ENCODE measurements at places on chromosomes 5 and 9.
A peak's percentile ranks its signal among the peaks of the same experiment; 100 is the strongest.

- DNase-seq: no peak
These were observed 136.6 kb downstream of the PAX5 start for GRCh38 chr9:36897478-36897877.

- DNase-seq: no peak
These were observed 503.0 kb downstream of the SPATA31D1 start for GRCh38 chr9:82491604-82492003.

DNA sequence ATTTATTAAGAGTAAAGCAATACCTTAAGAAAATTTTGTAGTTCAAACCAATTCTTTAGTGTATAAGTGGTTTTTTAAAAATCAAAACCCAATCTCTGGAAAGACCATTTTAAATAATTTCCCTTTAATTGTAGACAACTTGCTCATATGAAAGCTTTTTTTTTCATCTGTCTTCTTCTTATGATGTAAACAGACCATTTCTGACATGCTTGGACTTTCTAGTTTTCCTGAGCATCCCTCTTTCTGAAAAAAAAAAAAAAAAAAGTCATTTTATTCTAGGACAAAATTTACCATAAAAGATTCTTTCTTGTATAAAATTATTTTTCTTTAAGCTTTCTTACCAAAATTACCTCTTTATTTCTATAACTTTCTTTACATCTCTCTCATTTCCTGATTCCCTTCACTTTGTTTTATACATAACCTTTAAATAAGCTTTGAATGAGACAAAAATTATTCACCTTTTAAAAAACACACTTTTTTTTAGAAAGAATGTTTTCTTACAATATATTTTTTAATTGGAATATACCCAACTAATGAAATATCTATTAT is 67.5 kb downstream of the COL15A1 start:
- no peak for DNase-seq

- DNase-seq: no peak
These were observed 135.2 kb downstream of the RXRA start for GRCh38 chr9:134461426-134461982.

GRCh38 chr5:180294913-180295555 is 3.2 kb upstream of the MAPK9 start:
- no peak for DNase-seq

DNA sequence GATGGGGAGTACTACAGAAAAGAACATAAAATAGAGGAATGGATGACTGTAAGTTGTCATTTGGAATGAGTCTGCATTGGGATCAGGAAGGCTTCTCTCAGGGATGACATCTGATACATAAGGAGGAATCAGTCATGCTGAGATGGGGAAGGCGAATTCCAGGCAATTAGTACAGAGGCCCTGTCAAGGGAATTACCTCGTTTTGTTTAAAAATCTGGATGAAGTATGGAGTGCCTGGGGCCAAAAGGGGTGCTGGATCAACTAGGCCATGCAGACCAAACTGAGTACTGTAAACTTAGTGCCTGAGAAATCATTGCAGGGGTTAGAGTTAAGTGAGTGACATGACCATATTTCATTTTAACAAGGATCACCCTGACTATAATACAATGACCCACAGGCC is 30.5 kb downstream of the JAKMIP2 start:
- no peak for DNase-seq

GRCh38 chr5:98163796-98164493 is 609.5 kb upstream of the RGMB start:
- no peak for DNase-seq

GRCh38 chr5:128234928-128235641 is 151.5 kb downstream of the SLC12A2 start:
- no peak for DNase-seq

DNA sequence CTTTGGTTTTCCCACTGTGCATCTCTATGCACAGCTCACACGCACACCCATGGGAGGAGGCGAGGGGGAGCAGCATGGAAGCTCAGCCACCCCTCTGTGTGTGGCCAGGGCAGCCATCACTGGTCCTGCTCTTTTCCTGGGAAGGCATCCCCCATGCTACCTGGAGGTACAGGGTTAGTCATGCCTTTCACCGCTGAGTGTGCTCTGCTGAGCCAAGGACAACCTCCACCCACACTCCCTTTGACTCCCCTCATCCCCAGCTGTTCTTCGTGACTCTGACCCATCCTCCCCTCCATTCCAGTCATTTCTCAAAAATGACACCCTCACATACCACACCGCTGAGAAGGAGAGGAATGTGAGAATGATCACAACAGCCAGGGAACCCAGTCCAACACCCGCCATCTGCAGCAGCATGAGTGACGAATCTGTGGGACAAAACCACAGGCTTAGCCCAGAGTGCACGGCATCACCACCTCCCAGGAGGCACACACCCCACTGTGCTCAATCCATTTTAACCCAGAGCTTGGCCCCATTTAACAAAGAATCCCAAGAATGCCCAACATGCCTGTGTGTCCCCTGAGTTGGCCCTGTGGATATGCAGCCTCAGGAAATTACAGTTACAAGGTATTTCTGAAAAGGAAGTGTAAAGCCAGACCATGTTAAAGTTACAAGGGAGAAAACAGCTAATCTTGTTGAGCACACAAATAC is 133.4 kb downstream of the SUSD1 start:
- no peak for DNase-seq

- DNase-seq: no peak
These were observed 191.5 kb downstream of the ZNF608 start for GRCh38 chr5:124554746-124555578.

GRCh38 chr5:518721-519120 is 5.5 kb downstream of the SLC9A3 start:
- no peak for DNase-seq

- no peak for DNase-seq
These were observed 155.4 kb downstream of the DTWD2 start for GRCh38 chr5:118832974-118833373.

GRCh38 chr9:19074836-19075235 is 25.6 kb downstream of the RRAGA start:
- DNase-seq: no peak

DNA sequence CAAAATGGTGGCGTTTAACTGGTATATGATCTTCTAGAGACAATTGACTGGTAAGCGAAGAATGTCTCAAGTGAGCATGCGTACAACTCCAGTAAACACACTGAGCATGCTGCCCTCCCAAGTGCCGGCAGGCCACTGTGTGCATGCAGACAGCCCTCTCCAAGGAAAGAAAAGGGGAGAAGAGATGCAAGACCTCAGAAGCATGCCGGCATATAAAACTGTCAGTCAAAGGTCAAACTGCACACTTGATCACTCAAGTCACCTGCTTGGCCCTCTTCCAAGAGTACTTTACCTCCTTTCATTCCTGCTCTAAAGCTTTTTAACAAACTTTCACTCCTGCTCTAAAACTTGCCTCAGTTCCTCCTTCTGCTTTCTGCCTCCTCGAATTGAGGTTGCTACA is 910.2 kb downstream of the TAF11L14 start:
- DNase-seq: no peak

DNA sequence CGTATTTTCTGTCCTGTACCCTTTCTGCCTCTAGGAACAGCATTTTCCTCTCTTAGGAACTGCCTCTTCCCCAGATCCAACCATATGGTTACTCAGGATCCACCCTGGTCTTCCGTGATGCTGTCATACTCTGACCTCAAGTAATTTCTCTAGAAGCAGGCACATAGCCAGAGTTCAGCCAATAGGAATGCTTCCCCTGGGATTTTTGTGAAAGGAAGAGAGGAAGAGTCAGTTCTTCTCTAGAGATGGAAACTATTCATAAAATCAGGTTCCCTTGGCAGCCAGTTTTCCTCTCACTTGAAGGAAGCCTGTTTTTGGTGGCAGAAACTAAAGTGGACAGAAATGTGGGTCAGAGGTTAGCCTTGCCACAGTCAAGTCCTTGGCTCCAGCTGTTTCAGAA is 400.1 kb upstream of the PCSK5 start:
- no peak for DNase-seq

DNA sequence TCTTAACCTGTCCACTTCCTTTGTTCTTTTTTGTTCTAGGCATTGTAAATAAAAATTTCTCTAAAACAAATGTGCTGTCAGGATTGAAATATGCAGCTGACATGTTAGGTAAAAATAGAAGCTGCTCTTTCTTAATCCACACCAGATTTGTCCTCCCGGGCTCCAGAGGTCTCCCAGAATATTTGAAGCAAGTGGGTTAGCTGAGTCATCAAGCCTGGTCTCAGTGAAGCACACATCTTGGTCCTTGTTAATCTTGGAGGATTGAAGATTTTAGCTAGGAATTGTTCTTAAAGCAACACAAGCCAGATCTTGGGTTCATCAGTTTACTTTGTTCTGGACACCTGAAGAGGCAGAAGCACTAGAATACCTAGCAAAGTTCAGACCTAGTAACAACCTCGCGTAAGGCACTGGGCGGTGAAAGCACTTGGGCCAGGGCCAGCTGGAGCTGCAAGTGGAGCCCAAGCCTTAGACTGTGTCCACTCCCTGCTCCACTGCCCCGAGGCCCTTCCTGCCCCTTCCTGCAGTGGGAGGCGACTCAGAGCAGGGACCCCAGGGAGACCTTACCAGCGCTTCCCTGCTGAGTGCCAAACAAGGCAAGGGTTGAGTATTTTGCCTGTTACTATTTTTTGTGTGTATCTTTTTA is 36.5 kb downstream of the HABP4 start:
- no peak for DNase-seq

DNA sequence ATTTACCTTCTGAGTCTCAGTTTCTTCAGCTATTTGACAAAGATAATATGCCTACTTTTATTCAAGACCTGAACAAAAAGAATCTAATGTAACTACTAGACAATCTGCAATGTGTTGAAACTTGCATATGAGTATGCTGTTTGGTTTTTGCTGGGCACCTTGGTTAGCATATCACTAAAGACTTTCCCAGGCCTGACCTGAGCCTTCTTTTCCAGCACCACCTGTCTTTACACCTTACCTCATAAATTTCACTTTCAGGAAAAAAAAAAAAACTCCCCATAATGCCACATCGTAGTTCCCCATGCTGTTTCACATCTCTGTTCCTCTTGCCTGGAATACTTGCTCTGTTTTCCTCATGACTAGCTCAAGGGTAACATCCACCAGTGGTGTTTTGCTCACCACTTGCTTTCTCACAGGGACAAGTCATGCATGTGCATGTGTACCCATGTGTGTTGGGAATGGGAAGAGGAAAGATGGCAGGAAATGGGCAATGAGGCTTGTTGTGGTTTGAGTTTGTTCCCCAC is 45.6 kb upstream of the TLE4 start:
- DNase-seq: no peak

GRCh38 chr9:130549093-130549735 is 30.2 kb upstream of the FUBP3 start:
- DNase-seq: no peak

DNA sequence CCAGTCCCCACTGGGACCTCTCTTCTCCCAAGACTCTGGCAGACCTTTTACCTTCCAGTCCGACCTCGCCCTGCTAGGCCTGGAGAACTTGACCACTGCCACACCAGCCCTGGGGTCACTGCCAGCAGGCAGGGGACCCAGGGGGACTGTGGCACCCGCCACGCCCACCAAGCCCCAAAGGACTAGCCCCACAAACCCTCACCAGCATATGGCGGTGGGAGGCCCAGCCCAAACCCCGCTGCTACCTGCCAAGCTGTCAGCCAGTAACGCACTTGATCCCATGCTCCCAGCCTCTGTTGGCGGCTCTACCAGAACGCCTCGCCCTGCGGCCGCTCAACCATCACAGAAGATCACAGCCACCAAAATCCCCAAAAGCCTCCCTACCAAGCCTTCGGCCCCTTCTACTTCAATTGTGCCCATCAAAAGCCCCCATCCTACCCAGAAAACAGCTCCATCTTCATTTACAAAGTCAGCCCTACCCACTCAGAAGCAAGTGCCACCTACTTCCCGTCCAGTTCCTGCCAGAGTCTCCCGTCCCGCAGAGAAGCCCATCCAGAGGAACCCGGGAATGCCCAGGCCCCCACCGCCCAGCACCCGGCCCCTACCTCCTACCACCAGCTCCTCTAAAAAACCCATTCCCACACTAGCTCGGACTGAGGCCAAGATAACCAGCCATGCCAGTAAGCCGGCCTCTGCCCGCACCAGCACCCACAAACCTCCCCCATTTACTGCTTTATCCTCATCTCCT is 13.1 kb downstream of the COL27A1 start:
- no peak for DNase-seq

- DNase-seq: no peak
These were observed 24.6 kb upstream of the JADE2 start for GRCh38 chr5:134500699-134501430.

GRCh38 chr5:113612060-113612496 is 98.6 kb downstream of the YTHDC2 start:
- no peak for DNase-seq

GRCh38 chr5:103139264-103139865 is 19.3 kb downstream of the PPIP5K2 start:
- DNase-seq: peak; percentile 48

DNA sequence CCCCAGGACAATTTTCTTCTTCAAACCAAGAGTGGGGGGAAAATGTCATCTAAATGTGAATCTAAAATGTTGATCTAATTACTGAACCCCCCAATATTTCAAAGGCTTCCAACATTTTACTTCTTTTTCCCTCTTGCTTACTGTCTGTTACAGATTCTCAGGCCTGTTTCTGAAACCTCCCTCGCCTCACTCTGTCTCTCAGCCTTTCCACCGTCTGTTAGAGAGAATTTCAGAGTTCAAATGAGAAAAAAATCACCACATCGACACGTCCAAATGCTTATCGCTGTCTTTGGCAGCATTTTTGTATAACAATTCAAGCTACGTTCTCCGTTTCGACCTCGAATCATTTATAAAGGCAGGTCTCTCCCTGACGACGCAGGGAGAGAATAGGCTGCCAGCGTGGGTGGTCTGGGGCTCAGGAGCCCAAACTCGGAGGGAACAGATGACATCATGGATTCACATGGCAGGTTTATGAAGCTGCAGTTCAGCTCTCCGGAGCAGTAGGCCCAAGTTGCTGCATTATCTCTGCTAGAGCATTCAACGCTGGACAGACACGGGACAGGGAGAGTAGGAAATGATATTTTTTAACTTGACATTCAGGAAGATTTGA is 139.8 kb downstream of the GAS1 start:
- no peak for DNase-seq

DNA sequence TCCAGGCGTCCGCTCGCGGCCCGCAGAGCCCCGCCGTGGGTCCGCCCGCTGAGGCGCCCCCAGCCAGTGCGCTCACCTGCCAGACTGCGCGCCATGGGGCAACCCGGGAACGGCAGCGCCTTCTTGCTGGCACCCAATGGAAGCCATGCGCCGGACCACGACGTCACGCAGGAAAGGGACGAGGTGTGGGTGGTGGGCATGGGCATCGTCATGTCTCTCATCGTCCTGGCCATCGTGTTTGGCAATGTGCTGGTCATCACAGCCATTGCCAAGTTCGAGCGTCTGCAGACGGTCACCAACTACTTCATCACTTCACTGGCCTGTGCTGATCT is 294 bp downstream of the ADRB2 start:
- no peak for DNase-seq

DNA sequence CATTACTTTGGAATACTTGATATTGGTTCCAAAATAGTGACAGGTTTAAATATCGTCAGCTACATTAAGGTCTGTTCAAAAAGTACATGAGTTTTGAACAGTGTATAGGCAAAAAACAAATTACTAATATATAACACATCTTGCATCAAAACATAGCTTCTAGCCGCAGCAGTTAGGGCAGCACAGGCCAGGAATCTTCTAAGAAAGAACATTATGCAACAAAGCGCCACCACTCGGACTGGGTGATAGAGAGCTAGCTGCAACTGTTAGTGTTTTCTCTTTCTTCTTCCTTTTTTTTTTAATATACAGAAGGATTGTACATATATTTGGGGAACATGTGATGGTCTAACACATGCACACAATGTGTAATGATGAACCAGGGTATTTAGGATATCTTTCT is 504.5 kb downstream of the NR2F1-AS1 start:
- DNase-seq: no peak

GRCh38 chr9:128703616-128704355 is 1.5 kb downstream of the PKN3 start:
- no peak for DNase-seq

- DNase-seq: no peak
These were observed 143.4 kb downstream of the GDNF start for GRCh38 chr5:37696190-37697021.
